ENCODE measurements at places on chromosomes 16 and 17.

DNA sequence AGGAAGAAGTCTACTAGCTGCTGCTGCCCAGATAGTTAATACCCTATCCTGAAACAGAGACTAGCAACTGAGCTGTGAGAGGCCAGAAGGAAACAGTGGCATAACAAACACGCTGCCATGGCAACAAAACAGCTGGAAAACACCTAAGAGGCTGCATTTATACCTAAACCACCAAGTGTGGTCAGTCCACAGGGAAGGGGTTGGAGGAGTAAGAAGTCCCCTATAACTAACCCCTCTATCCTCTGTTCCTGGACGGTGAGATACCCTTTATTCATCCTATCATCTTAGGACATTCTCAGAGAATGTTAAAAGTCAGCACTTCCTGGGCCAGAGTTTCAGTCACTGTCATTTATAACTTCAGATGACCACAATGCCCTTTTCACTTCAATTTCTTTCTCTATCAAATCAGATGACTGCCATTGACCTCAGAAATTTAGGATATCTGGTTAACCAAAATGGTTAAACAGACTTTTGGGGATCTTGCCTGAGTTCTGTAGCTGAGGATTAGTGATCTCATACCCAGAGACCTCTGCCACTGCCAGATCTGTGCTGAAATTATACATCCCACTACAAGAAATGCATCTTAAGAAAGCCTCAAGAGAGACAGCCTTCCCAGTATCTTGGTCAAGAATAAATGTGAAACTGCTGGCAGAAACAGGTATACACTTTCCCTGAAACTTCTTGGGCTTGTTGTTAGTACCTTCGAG is 36.2 kb downstream of the STH start:
- DNase-seq: no peak

DNA sequence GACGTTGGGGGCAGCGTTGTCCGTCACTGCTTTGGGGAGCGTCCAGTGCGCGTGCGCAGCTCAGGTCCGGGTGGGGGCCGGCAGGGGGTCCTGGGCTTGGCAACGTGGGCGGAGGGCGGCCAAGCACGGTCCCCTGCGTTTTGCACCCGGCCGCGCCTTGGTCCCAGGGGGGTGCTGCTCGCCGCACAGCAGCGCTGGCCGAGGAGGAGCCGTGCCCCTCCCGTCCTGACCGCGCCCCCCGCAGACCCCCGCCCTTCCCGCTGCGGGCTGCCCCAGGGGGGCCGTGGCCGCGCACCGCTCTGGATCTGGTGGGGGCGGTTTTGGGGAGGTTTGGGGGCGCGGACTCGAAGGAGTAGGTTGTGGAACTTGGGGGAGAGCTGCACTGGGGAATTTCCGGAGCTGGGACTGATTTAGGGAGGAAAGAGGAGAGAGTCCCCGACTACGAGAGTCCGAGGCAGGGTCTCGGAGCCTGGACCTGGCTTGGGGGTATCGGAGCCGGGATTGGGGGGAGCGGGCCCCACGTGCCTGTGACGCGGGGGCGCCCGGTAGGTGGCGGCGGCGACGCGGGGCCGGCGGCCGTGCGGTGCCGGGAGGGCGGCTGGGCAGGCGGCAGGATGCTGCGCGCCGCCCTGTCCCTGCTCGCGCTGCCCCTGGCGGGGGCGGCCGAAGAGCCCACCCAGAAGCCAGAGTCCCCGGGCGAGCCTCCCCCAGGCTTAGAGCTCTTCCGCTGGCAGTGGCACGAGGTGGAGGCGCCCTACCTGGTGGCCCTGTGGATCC is at the start of gene SLC9A5:
Gene SLC9A5 (plus strand): TSS at position 579 of the 777 bp plus-strand sequence. CDS start 36 bp downstream, at position 615.
- DNase-seq: peak; percentile 60

DNA sequence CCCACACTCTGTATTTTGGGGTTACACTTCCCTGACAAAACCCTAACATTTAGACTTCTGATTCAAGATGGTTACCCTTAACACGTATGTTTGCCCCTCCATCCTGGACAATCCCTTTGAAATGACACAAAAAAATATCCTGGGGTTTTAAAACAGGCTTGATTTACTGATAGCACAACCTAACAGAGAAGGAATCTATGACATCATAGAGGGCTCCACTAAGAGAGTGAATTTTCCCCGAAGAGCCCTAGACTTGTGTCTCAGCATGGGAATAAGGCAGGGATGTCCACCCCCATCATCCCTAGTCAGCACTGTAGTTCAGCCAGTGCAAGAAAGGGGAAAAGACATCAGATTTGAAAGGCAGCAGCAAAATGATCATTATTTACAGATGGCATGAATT is 15.8 kb upstream of the SRCIN1 start:
- DNase-seq: no peak

DNA sequence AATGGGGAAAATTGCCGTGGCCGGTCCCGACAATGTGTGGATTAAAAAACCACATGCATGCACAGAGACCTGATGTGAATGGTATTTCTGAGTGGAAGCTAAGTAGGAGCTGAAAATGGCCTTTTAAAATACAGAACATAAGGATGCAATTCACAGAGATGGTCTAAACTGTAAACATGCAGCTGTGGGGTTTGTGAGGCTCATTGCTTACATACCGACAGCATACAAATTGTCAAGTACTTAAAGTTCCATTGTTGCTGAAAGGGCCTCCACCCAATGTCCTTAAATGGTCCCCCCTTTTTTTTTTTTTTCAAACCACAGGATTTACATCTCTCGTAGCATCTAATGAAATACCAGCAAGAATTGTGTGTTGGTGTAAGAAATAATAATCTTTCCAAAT is 523.2 kb downstream of the MAF start:
- no peak for DNase-seq

GRCh38 chr16:58847902-58848661 is 114.0 kb upstream of the GOT2 start:
- DNase-seq: peak; percentile 17

- DNase-seq: no peak
Measured at GRCh38 chr16:10305912-10306311, 79.9 kb upstream of the ATF7IP2 start.

DNA sequence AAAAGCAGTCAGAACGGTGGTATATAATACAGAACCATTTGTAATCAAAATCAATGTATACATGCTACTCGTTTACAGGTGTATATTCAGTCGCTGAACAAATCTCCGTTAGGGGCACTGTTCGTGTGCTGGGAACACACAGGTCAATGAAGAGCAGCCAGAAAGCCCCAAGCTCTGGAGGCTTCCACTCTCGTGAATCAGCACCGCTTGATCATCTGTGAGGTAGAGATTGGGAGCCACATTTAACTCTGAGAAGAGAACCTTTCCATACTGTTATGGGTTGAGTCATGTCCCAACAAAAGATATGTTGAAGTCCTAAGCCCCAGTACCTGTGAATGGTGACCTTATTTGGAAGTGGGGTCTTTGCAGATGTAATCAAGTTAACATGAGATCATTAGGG is 5.4 kb upstream of the CYTH1 start:
- no peak for DNase-seq

DNA sequence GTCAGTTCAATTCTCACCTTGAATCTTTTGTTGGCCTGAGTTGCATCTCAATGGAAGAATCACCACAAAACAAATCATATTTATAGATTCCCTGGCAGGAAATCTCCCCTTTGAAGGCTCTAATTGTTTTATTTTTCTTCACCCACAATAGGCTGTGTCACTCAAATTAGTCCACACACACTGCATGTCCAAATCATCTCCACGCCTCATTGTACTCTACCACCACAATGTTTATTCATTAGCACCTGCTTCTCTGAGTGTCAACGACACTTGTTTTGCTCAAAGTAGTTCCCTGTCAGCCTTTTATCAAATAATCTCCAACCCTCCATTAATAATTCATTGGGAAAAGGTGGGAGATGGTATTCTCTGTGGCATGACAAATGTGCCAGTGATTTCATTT is 164.3 kb downstream of the ABCC12 start:
- DNase-seq: no peak

GRCh38 chr17:30323262-30323894 is 10.5 kb downstream of the TMIGD1 start:
- peak; percentile 58 for DNase-seq

GRCh38 chr16:89094252-89094879 is 714 bp downstream of the ACSF3 start:
- peak; percentile 55 for DNase-seq

- no peak for DNase-seq
Measured at GRCh38 chr17:226108-227077, 44.9 kb upstream of the DOC2B start.

GRCh38 chr17:58394534-58395223 is 22.7 kb downstream of the RNF43 start:
- no peak for DNase-seq

DNA sequence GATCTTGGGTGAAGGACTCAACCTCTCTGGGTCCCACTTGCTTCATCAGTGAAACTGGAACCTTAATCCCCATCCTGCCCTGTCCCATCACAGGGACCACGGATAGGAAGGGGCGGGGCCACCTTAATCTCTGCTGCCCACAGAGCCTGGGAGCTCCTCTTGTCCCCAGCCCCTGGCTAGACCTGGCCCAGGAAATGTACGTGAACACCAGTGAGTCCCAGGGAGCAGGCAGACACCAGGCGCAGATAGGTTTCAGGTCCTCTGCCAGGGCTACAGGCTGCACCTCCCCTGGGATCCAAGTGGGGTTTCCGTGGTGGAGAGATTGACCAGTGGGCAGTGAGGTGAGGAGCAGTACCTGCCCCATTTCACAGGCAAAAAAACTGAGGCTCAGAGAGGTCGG is 21.0 kb downstream of the RAB11FIP4 start:
- DNase-seq: no peak

- no peak for DNase-seq
Measured at GRCh38 chr17:70713694-70714093, 544.4 kb downstream of the KCNJ2 start.

Data from NB4 (cell line).